ENCODE measurements at places on chromosomes 6 and 20.

DNA sequence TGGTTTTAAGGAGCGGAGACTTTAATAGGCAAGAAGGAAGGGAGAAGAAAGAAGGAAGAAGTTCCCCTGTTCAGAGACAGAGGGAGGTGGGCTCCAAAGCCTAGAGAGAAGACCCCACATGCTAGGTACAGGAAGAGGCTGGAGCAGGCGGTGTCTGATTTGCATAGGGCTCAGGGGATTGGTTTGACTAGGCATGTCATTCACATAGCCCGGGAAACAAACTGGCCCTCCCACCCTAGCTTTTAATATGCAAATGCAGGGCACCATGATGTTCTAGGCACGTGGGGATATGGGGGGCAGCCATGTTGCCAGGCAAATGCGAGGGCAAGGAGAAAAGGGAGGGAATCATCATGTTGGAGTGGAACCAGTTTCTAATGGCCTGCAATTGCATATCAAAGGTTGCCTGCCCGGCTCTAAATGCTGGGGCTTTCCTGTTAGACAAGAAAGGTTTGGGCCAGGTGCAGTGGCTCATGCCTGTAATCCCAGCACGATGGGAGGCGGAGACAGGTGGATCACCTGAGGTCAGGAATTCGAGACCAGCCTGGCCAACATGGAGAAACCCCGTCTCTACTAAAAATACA, 34.3 kb upstream of the AGPAT4 start:
- DNase-seq: no peak

GRCh38 chr20:48215536-48215935, 430.3 kb upstream of the SULF2 start:
- DNase-seq: no peak

- DNase-seq: no peak
Measured at GRCh38 chr20:48772183-48772976, 55.4 kb downstream of the PREX1 start.

DNA sequence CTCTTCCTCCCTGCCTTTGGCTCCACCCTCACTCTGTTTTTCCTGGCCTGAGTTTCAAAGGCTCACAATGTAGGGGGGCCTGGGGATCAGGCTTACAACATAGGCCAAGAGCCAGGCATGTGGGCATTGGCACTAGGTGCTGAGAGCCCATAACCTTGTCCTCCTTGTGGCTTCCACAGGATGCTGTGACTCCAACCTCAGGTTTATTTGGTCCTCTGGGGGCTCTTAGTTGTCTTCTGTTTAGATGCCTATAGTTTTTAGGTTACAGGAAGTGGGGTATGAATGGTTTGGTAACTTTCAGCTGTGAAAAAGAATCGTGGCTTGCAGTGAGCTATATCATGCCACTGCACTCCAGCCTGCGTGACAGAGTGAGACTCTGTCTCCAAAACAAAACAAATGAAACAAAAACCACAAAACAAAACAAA, 25.6 kb downstream of the MMP24 start:
- no peak for DNase-seq

DNA sequence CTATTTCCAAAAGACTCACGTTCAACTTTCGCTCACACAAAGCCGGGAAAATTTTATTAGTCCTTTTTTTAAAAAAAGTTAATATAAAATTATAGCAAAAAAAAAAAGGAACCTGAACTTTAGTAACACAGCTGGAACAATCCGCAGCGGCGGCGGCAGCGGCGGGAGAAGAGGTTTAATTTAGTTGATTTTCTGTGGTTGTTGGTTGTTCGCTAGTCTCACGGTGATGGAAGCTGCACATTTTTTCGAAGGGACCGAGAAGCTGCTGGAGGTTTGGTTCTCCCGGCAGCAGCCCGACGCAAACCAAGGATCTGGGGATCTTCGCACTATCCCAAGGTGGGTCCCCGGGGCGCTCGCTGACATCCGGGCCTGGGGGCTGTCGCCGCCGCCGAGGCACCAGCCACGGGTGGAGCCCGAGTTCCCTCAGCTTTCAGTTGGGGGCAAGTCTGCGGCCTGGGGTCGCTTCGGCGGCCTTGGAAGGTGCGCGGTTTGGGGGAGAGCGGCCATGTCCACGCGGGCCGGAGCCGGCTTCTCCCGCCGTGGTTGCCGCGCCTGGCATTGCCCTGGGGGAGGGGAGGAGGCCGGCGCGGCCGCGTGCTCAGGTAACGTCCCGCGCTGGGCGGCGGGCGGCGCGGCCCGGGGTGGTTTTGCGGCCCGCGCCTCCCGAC, 429 bp downstream of the AMD1 start:
- DNase-seq: no peak

- DNase-seq: peak; percentile 98
Measured at GRCh38 chr20:309841-310644, 12.7 kb downstream of the ZCCHC3 start.

DNA sequence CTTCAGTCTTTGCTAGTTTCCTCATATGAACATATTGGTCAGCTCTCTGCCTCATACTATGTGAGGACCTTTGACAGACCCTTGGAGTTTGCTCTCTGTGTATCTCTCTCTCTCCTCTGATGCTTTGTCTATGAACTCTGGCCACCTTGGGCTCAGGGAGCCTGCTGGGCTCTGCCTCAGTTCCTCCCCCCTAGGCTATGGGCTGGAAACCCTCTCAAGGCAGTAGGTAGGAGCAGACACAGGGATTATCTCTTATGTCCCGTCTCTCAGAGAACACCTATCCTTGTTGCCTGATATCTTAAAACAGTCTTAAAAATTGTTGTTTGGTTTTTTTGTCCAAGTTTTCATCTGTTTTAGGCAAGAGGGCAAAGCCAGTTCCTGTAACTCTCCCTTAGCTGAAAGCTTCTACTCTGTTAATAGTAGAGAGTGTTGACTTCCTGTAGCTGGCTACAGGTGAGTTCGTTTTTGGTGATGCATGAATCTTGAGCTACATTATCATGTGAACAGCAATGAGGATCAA, 68.3 kb downstream of the BCAS1 start:
- DNase-seq: no peak

- no peak for DNase-seq
Measured at GRCh38 chr20:61668065-61668650, 397.5 kb downstream of the TAF4 start.
